Mesenteric fat pad (tissue), 1 donor: ENCODE measurements at places on chromosomes 7 and 10. TPM values are rescaled to one million over a fixed set of nuclear protein-coding genes. Genes with fewer than 3 reads are reported as not detected.

The WNT8B gene
- not detected for total RNA-seq

The HPSE2 gene
- total RNA-seq = 1.9 TPM

The NPC1L1 gene
- 0.29 TPM for total RNA-seq

The ATP5F1C gene
- total RNA-seq = 206 TPM

The JCAD gene
- 31.7 TPM for total RNA-seq

The LIPK gene
- total RNA-seq = not detected

The FAM25A gene
- total RNA-seq = not detected

The ORAI2 gene
- 33.7 TPM for total RNA-seq

The LBX1 gene
- total RNA-seq = 0.10 TPM

The NOD1 gene
- total RNA-seq = 41.8 TPM

DNA sequence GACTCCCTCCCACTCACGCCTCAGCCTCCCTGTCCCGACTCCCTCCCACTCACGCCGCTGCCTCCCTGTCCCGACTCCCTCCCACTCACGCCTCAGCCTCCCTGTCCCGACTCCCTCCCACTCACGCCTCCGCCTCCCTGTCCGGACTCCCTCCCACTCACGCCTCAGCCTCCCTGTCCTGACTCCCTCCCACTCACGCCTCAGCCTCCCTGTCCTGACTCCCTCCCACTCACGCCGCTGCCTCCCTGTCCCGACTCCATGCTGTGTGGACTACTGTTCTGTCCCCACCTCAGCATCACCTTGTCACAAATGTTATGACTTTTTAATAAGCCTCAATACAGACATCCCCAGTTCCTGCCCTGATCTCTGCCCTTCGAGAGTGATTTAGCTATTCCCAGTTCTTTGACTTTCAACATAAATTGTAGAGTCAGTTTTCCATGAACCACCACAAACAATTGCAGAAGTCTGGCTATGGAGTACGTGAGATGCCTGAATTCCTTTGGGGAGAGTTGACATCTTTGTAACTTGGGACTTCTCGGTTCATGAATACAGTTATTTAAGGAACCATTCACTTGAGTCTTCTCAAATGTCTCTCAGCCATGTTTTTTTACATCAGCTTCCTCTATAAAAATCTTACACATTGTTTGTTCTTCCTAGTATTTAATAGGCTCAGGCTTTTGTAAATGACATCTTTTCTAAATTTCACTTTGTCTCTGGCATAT, 71.9 kb downstream of the FOXL3 start:
- no peak for DNase-seq

- DNase-seq = no peak
These were observed 490 bp downstream of the CADPS2 start for GRCh38 chr7:122885583-122886356.

DNA sequence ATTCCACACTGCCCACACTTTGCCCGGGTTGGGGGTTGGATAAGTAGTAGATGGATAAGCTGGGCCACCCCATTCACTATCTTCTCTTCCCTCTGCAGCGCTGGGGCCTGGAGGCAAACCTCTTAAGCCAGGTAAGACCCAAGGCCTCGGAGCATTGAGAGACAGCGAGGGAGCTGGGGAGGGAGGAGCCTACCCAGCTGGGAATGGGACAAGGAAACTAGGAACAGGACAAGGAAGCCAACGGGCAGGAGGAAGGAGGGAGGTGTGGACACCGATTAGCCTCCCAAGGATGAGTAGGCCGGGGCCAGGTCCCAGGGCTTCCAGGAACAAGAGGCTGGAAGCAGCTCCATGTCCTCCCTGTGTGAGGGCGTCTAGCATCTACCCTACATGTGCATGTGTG, 9.6 kb downstream of the ELN start:
- no peak for DNase-seq

- DNase-seq = no peak
These were observed 55.1 kb downstream of the CUBN start for GRCh38 chr10:17074541-17074847.

- DNase-seq = no peak
These were observed 34.6 kb downstream of the MALSU1 start for GRCh38 chr7:23333671-23334246.

DNA sequence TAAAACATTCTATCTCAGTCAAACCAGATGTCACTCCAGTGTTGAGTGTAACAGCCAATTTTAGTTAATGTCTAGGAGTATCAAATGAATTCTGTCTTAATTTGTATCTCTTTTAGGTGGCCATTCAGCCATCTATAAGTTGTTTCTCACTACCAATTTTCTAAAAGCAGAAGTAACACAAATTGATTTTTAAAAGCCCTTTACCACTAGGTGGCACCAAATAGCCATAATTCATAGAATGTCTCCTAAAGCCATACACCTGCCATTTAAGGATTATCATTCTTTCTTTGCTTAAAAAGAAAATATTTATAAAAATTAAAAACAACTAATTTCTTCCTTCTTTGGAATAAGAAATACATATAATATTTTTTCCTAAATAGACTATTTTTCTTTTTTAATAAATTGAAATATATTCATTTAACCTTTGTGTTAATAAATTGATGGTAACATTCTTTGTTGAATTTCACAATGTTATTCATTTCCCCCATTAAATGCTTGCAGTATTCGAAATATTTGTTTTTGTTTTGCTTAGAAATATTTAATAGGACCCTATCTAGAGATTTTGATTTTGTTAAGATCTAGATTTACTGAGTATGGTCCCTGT, 107.8 kb upstream of the PPP1R3A start:
- no peak for DNase-seq

- DNase-seq = no peak
These were observed 18.6 kb downstream of the LRMDA start for GRCh38 chr10:75450075-75450445.

DNA sequence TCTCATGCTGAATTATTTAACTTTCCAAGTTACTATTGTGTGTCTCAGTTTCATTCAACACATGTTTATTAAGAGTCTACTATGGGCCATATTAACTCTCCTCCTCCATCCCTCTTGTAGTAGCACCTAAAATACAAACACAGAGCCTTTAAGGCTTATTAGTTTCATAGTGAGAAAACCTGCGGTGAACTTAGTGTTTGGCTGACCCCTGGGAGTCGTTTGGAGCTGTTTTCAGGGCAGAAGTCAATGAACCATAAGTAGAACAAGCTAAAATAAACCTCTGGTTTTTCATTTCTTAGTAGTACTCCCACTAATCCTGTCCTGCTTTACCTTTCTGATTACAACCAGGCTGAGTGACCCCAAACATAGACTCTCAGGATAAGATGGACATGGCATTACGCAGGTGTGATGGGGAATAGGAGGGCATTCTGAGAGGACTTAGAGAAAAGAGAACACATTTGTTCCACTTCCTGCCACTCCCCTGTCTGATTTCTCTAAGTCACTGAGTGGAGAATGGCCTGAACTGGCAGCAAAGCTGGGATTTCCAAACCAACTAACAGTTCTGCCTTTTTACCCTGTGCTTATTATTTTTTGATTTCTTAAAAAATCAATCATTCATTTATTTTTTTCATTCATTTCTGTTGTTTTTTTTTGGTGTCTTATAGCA, 74.5 kb downstream of the LRMDA start:
- no peak for DNase-seq

DNA sequence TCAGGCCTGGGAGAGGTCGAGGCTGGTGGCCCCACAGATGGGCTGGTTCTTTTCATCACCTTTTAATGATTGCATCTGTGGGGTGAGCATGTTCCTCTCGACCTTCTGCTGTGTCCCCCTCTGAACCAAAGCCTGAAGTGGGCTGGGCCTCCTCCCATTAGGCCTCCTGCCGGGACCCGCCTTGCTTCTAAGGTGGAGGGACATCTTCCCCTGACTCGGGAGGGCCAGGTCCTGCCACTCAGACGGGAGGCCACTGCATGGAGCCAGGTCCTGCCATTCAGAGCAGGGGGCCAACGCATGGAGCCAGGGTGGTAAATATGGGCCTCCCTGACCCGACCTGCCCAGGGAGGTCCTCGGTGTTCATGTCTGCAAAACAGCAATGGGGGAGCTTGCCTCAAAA, 188.4 kb downstream of the EBF3 start:
- DNase-seq = peak; percentile 73

- DNase-seq = no peak
These were observed 190.6 kb downstream of the PTPN20 start for GRCh38 chr10:47101807-47102206.

DNA sequence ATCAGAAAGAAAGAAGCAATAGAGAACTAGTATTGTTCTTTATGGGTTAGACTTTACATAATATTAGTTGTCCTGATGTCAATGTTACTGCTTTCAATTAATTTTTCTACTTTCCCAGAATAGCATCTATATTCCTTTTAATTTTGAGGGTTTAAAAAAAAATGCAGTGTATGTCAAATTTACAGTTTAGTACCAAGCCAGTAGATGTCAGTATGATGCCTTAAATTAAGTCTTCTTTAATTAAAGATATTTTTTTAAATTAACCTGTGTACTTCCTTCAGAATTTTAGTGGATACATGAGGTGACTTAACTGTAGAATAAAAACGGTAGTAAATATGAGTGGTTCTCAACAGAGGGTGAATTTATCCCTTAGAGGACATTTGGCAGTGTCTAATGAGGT, 35.2 kb upstream of the STOX1 start:
- no peak for DNase-seq

DNA sequence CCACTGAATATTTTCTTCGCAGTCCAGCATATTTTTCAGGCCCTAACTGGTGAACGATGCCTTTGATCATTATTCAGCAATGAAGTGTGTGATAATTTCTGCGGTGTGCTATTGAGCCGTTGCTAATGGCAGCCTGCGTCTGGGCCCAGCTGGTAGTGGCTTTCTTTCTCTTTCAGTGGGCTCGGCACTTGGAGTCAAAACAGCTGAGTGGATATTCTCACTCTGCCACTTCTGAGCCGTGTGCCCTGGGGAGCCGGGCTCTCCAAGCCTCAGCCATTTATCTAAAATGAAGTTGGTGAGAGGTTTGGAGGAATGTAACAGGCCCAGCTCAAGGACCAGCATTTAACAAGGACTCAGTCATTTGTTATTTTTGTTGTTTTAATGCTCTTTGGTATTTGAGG, 87.5 kb upstream of the IFRD1 start:
- DNase-seq = no peak

DNA sequence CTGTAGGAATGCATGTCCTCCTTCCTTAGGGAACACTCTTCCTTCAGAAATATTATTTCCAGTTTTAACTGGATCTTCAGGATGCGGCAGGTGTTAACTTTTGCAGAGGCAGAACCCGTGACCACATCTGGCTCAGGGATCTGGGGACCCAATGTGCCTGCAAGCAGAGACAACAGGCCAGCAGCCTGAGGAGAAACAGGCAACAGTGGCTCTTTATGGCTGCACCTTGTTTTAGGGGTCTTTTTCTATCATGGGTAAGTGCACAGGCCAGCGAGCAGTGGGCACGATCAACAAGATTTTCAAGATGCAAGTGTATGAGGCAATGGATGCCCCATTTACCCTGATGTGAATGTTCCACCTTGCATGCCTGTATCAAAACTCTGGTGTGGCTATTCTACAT, 497.5 kb upstream of the KLF6 start:
- no peak for DNase-seq

DNA sequence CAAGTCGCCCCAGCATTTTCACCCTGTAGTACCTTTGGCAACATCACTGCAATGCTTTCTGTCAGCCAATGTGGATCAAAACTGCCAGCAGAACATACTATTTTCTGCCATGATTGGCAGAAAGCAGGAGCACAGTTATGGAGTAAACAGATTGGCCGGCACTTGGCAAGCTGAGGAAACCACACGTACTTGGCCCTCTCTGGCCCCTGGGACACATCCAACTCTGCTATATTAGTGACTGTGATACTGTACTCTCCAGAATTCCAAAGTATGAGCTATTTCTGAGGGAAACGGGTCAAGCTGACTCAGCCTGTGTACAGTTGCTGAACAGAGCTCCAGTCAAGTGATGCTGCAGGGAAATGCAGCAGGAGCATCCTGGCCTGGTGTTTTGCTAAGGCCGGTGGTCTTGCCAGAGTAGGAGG, 39.8 kb upstream of the LANCL2 start:
- DNase-seq = no peak

- peak; percentile 24 for DNase-seq
These were observed 6.0 kb downstream of the CPXM2 start for GRCh38 chr10:123885406-123886170.

DNA sequence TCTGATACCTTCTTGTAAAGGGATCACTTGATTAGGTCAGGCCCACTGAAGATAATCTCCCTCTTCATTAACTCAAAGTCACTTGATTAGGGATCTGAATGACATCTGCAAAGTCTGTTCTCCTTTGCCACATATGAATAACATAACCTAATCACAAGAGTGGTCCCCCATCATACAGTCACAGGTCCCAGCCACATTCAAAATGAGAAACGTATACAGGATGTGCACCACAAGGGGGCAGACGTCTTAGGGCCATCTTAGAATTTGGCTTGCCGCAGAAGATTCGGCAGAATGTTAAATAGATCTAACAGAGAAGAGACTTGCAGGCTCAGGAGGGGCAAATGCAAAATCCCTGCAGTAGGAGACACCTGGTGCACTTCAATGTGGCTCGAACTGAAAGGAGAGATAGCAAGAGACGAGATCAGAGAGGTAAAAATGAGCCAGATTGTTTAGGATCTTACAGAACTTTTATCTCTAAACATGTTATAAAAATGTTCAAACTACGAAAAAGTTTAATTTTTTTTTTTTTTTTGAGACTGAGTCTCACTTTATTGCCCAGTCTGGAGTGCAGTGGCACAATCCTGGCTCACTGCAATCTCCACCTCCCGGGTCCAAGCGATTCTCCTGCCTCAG, 10.4 kb upstream of the SMC3 start:
- no peak for DNase-seq

GRCh38 chr7:140697447-140698143, 1.1 kb downstream of the NDUFB2 start:
- DNase-seq = peak; percentile 89

DNA sequence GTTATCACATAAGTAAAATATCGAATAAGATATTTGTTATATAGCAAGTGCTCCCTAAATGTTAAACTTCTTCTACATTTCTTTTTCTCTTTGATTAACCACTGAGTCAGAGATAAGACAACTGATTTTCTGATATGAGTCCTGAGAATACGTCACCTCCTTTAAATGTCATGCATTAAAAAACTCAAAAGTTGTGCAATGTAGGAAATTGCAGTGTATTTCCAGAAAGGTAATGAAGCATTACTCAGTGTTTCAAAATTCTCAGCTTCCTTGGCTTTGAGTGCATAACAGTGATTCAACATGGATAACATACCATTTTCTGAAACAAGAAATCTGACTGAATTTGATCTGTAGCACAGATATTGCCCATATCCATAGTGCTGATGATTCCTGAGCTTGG, 155.8 kb downstream of the BMPER start:
- no peak for DNase-seq

DNA sequence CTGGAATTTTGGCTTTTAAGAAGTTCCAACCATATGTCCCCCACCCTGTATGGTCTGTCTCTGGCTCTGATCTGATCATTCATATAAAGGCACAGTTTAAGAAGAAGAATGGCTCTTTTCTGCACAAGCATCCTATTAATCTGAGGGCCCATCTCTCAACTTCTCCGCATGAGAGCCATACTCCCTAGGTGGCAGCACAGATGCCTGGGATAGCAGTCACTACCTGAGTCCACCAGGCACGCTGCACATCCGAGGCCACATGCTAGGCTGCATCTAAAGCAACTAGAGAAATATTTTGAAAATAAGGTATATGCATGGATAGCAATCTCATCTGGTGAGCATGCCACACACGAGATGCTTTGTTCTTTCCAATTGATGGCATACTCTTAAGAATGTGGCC, 565.5 kb downstream of the PARD3 start:
- no peak for DNase-seq

- no peak for DNase-seq
These were observed 152.2 kb downstream of the TMEM178B start for GRCh38 chr7:141225916-141226618.

GRCh38 chr10:88858491-88858890, 6.8 kb upstream of the ANKRD22 start:
- no peak for DNase-seq

- no peak for DNase-seq
These were observed 973 bp downstream of the PPP3CB start for GRCh38 chr10:73494877-73495225.
